Lower lobe of right lung (tissue), 2 donors: ENCODE measurements at places on chromosomes 7 and 10. TPM values are rescaled to one million over a fixed set of nuclear protein-coding genes. Genes with fewer than 3 reads are reported as not detected.

TAS2R5 gene
- total RNA-seq, result 2.2 TPM

COX15 gene
- total RNA-seq, result 33.1 TPM

UPK3B gene
- 16.6 TPM for total RNA-seq

PNLIPRP2 gene
- not detected for total RNA-seq

ASB10 gene
- not detected for total RNA-seq

GARIN1A gene
- 3.4 TPM for total RNA-seq

NDUFA5 gene
- 61.4 TPM for total RNA-seq
